Activated CD4-positive, CD25-positive, alpha-beta regulatory T cell treated with anti-CD3 and anti-CD28 coated beads, Interleukin-2, amount 50 U/mL, for 72 hours (primary cell): ENCODE measurements at places on chromosomes 2 and 18.

GRCh38 chr2:235806986-235807750 is 313.3 kb downstream of the AGAP1 start:
- no peak for DNase-seq

DNA sequence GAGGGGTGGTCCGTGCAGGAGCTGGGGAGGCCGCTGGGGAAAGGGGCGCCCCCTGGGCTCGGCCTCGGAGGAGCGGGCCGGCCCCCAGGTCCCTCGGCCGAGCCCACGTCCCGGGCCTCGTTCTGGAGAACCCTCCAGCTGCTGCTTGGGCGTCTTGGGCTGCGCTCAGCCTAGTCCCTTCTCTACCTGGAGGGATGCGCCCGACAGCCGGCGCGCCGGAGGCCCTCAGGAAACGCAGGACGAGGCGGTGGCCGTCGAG is 293 bp upstream of the D2HGDH start:
- no peak for DNase-seq

DNA sequence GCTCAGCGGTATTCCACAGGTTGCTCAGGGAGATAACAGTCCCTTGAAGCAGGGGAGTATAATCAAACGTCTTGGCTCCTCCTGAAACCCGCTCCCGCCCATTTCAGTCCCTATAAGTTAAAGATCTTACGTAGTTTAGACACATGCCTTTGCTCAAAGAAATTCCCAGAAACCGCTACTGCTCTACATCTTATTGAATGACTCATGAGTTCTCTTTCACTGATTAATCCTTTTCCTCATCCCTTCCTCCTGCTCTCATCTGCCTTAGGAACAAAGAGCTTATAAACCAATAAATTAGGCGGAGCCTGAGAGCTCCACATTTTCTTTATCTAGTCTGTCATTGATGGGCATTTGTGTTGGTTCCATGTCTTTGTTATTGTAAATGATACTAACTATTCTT is 4.2 kb upstream of the SERPINB4 start:
- DNase-seq, result no peak

- no peak for DNase-seq
Observed at GRCh38 chr18:2394684-2395083, 176.6 kb downstream of the METTL4 start.

DNA sequence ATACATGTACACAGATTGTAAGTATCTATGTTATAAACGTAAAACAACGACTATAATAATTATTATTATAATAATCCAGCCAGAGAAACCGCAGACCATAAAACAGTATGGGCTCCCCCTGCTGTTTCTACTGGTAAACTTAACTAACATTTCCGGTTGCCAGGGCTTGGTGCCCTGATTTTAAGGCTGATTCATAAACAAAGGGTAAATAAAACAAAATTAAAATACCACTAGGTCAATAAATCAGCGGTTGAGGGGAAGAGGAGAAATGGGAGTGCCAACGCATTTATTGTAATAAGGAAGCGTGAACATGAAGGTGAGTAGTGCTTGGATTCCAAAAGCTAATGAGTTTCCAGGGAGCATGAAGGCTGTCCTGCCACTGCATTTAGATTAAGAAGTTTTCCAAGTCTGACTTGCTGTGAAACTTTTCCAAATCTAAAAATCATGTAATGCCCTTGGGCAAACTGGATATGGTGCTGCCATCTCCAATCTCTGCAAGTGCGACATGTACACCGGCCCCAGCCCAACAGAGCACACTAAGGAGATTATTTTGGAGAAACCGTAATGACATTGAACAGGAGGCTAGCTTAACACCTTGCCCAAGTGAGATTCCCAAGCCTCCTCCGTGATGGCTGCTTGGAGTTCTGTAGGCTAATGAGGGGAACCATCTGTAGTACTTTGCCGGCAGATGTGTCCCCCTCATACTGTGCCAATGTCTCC is 50.7 kb upstream of the HNRNPA3 start:
- no peak for DNase-seq

- peak; percentile 79 for DNase-seq
Observed at GRCh38 chr2:226800941-226801784, 1.5 kb upstream of the IRS1 start.

DNA sequence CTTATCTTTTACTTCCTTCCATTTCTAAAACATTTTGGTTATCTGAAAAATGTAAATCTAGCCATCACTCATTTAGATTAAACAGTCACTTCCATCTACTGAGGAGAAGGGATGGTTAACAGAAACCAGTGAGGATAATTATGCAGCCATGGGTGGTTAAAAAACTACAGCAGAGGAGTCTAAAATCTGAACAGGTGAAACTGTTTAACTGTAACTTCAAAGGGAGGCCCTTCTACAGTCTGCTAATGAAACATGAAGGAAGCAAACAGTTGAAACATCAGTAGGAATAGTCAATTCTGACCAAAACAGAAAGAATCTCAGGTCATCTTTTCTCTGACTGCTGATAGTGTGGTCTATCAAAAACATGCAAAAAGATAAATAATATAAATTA is 71.0 kb downstream of the DTNB start:
- DNase-seq, result no peak

- DNase-seq, result no peak
Observed at GRCh38 chr2:167293943-167294775, 405.9 kb downstream of the XIRP2 start.

- no peak for DNase-seq
Observed at GRCh38 chr2:83990636-83991035, 468.4 kb downstream of the SUCLG1 start.

DNA sequence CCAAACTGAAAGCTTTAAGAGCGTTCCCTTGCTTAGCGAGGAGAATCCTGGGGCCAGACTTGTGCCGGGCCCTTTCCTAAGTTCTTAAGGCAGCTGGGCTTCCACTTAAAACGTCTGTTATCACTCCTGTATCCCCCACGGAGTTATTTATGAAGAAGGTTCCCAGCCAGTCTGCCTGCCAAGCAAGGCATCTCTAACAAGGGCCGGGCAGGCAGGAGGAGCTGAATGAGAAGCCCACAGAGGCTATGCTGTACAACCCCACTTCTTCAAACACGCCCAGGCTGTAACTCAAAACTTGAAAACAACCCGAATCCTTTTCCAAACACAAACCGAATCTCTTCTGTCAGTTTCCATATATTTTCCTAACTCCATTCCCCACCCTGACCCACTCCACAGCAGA is 39.0 kb upstream of the ZFP36L2 start:
- no peak for DNase-seq

GRCh38 chr18:9474108-9474982 is 968 bp upstream of the RALBP1 start:
- DNase-seq, result no peak

GRCh38 chr2:239017491-239018098 is 169.7 kb downstream of the TWIST2 start:
- no peak for DNase-seq

DNA sequence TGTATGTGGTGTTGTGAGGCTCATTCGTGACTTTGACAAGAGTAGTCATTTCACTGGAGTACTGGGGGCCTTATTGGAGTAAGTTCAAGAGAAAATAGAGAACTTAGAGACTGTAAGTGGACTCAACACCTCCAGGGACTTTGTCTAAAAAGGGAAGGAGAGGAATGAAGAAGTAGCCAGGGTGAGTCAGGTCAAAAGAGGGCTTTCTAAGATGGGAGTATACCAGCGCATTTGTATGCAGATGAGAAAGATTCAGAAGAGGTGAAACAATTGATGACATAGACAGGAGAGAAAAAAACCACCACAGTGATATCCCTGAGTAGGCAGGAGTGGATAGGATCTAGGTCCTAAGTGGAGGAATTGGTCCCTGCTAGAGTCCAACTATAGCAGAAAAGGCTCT is 246.8 kb downstream of the IKZF2 start:
- DNase-seq, result no peak

- DNase-seq, result no peak
Observed at GRCh38 chr2:156779416-156780120, 343.4 kb downstream of the GPD2 start.

DNA sequence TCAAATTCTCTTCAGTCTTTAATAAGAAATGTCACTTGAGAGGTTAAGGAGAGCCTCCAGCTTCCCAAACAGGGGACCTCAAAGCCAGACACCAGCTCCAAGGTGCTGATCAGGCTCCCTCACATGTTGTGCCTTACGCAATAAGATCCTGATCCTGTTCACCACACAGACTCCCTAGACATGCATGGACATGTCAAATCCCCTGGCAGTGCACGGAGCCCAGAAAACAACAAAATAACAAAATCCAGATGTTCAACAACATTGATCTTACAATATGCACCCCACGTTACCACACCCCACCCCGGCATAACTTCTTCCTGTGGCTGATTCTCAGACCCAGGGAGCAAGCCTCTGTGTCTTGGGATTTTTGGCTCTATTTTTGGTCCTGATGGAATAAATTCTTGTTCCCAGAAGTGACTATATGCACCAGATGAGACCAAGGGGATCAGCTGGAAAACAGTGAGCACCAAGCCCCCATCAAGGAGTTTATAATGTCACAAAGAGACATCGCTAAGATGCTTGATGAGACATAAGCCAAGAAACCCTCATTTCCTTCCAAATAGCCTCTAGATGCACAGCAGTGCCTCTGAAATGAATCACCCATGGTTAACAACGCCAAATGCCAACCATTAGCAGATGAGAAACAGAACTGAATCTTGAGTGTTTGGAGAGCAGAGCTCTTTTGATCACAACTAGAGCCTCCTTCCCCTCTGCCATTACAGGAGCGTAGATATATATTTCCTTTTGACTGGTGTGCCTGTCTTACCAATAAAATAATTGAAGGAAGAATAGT is 198.2 kb downstream of the PRKCE start:
- DNase-seq, result no peak

GRCh38 chr2:62325398-62325797 is 129.5 kb downstream of the B3GNT2 start:
- DNase-seq, result no peak

DNA sequence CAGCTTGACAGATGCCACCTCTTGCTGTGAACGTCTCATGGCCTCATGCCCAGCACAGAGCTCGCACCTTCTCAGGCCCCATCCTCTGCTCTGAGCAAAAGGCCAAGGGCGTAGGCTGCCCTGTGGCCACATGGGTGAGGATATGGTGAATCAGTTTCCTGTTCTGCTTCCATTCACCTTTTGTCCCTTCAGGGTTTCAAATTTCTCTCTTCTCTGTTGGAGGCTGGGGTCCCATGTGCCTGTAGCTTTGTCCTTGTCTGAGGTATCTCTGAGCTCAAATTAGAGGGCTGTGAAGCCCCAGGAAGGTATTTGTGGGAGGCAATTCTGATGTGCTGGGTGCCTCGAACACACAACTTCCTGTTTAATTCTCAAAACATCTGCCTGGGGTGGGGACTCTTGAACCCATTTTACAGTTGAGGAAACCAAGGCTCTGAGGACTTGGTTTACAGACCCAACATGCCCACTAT is 29.0 kb downstream of the ZAP70 start:
- DNase-seq, result no peak

GRCh38 chr18:468955-469790 is 31.3 kb downstream of the COLEC12 start:
- DNase-seq, result no peak

- DNase-seq, result no peak
Observed at GRCh38 chr2:116109471-116109870, 1667.0 kb downstream of the DPP10 start.

DNA sequence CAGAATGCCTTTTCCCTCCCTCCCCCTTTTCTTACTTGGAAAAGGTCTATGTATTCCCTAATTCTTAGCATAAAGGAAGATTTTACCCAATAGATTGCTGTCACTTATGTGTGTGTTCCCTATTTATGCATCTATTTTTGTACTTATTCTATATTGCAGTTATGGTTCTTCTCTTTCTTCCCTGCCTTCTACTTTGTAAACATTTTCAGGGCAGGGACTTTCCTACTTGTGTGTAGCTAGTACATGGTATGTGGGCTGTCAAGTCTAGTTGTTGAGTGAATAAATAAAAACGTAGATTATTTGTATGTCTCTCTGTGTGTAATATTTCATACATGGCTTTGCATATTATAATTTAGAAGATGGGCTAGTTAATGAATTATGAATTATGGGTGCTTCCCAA is 45.3 kb downstream of the PSMD14 start:
- DNase-seq, result no peak

DNA sequence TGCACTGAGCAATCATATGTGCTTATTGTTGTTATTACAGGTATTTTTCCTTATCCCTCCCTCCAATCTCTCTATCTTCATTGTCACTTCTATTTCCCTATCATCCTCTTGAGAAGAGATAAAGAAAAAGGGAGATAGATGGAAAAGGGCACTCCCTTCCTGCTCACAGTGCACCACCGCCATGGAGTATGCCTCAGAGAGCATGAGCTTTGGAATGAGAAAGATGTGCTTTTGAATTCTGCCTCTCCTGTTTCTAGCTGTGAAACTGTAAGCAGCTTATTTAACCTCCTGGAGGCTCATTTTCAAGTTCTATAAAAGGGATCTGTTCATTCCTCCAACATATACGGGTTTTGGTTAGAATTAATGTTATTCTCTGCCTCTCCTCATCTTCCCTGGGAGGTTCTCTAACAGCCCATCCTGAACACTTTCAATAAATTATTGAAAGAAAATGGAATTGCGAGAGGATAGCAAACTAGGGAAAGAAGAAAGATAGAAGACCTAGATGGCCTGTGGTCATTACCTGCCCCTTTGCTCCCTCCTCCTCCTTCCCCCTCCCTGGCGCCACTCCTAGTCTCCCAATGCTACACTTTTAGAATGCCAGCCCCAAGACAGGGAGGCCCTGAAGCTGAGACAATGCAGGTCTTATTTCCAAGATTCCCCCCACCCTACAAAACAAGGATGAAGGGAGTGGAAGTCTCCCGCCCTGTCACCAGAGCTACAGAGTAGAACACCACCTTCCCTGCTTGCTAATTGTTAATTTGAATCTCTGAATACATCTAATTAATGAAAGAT is 37.8 kb downstream of the FIGN start:
- DNase-seq, result no peak

DNA sequence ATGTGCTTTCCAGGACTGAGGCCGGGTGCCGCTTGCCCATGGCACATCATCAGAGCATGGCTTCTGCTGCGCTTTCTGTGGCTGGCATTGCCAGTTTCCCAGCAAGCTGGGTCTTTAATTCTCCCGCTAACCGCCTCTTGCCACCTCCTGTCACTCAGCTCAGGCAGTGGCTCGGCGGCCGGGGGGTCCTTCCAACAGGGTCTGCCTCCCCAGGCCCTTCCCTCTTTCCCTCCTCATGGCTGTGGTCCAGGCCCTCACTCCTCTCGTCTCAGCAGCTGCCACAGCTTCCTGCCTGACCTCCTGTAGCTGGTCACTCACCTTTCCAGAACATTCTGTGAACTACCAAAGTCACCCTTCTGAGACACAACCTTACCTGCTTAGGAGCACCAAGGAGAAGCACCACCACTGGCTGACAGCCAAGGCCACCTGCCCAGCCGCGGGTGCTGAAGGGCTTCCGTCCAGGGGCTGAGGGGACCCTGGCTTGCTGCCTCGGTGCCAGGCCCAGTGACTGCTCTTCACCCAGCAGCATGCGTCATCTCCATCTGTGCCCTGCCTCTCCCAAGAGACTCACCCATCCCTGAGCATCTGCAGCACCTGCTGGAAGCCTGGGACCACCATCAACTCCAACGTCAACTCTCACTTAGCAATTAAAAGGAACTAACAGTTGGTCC is 22.6 kb downstream of the CHMP1B start:
- no peak for DNase-seq

DNA sequence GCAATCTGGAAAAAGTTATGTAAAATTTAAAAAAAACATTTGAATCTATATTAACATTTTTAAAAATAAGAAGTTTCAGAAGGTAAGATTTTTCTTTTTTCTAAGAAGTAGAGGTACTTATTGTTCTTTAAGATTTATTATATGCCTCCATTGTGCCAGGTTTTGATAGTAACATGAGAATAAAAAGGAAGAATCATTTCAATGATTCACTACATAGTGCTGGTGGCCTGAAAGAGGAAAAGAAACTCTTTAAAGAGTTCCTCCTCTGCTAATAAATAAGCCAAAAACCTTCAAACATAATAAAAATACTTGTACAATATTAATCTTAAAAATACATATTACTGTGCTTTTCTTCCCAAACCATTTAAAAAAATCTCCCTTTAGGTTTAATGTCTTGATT is 69.0 kb downstream of the ANKRD44 start:
- DNase-seq, result no peak
